ENCODE measurements at places on chromosomes 16 and 17.

GRCh38 chr16:49716339-49716934, 139.5 kb downstream of the ZNF423 start:
- DNase-seq: no peak

- no peak for DNase-seq
Measured at GRCh38 chr17:6430769-6431168, 4.2 kb downstream of the AIPL1 start.

DNA sequence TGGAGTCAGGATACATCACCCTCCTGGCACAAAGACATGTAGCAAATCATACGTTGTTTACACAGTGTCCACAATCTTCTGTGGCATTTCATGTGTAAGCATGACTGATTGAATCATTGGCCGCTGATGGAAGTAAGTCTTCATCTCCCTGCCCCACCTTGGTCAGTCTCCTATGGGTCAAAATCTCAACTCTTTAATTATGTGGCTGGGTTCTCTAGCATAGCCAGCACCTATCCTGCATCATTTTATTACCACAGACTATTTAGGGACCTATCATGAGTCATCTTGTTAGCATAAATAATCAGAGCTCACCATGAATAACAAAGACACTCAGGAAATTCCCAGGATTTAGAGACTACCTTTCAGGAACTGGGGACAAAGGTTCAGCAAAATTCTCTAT, 15.9 kb downstream of the TANC2 start:
- no peak for DNase-seq

GRCh38 chr17:917391-917811, 62.2 kb downstream of the NXN start:
- no peak for DNase-seq

- no peak for DNase-seq
Measured at GRCh38 chr17:2532146-2532720, 20.5 kb upstream of the METTL16 start.

GRCh38 chr17:74177018-74177450, 26.4 kb upstream of the RPL38 start:
- no peak for DNase-seq

DNA sequence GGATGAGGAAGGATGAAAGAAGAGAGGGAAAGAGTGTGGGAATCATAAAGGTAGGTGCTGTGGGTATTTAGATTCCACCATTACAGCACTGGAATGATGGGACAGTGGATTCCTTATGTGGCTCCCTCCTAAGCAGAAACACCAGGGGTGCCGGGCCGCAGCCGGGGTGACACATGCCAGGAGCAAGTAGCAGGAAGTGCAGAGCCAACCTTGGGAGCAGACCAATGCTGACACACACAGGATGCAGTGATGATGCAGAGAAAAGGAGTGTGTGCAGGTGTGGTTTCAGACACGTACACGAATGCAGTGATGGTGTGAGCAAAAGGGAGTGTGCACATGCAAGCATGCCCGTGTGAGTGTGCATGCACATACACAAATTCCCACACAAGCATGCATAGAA, 338.0 kb downstream of the SLC39A11 start:
- no peak for DNase-seq

GRCh38 chr16:57563761-57564160, 21.3 kb downstream of the ADGRG5 start:
- no peak for DNase-seq

DNA sequence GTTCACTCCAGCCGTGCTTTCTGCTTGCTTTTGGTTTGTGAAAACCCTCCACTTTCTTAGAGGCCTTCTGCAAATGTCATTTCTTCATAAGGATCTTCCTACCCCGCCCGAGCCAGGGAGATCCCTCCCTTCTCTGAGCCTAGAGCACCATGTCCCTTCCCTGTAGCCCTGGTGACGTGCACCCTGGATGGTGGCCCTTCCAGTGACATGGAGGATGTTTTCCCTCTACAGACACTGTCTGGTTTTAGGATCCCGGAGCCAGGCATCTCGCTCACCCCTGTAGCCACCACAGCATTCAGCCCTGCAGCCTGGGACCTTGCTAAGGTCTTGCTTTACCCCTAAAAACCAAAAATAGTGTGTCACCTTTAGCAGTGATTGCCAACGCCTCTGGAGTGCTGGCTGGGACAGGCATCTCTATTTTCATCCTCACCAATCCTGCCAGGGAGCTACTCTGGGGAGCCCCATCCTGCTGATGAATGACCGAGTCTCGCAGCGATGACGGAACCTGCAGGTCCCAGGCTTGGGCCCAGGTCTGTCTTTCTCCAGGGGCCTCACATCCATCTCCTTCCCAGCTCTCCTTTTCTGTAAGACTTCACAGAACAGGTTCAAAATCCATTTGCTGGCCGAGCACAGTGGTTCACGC, 394.1 kb upstream of the TNRC6C start:
- DNase-seq: no peak

DNA sequence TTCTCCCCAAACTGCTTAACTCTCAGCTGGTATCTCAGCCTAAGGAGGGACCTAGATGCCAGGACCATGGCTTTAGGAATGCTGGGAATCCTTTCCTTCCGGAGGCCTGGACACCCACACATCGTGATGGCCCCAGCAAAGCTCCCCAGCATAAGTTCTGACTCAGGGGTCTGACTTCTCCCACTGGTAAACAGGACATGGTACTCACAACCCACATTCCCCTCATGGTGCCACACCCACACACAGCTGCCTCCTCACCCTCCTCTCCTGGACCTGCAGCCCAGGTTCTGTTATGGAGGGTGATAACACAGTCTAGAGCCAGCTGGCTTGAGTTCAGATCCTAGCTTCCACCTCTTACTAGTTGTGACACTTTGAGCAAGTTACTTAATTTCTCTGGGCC, 719 bp upstream of the RNF227 start:
- DNase-seq: no peak

DNA sequence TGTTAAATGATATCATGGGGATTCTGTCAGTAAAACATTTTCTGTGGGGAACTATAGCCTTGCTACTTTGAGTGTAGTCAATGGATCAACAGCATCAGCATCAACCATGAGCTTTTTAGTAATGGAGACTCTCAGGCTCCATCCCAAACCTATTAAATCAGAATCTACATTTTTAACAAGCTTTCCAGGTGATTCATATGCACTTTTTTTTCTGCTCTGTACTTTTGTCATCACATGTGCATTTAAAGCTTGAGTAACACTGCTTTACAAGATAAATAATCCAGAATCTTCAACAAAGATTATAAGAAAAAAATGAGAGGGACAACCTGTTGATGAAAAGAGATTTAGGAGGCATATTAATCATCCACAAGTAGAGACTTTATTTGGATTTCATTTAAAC, 23.5 kb downstream of the NUP93 start:
- DNase-seq: no peak

DNA sequence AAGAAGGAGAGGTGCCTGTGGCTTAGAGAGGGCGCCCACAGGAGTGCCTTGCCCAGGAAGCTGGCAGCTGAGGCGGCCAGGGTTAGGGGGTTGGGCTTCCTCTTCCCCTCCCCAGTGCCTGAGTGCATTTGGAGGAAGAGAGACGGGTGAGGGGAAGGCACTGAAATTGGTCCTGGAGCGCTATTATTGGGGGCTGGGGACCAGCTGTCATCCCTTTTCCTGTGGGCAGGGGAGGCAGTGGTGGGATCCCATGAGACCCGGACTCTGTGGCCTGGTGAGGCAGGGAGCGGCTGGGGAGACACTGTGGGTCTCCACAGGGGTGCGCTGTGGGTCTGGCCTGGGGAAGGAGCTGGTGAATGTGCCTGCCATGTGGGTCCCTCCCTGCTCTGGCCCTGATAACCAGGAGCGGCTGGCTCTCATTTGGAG, 259.7 kb downstream of the SEC14L1 start:
- no peak for DNase-seq

DNA sequence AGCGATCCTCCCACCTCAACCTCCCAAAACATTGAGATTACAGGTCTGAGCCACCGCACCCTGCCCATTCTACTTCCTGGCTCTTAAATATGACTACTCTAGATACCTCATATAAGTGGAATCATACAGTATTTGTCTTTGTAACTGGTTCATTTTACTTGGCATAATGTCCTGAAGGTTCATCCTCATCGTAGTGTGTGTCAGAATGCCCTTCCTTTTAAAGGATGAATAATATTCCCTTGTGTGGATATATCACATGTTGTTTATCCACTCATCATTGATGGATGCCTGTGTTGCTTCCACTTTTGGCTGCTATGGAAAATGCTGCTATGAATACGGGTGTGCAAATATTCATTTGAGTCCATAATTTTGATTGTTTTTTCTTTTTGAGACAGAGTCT, 5.7 kb upstream of the CETP start:
- no peak for DNase-seq
